ENCODE measurements at places on chromosomes 2 and 18.

DNA sequence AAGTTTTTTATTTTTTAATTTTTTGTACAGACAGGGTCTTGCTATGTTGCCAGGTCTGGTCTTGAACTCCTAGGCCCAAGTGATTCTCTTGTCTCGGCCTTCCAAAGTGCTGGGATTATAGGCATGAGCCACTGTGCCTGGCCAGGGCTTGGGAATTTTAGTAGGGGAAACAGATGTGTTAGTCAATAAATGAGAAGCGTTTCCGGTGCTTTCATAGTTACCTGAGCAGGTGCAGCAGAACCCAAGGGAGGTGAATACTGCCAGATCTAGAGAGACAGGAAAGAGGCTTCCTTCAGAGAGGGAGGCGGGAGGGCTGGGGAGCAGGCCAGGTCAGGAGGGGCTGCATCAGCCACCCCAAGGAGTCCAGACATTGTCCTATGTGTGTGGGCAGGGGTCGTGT lies 30.5 kb upstream of the IMPA2 start:
- DNase-seq: no peak

- no peak for DNase-seq
These were observed 739.5 kb upstream of the SALL3 start for GRCh38 chr18:78240101-78240500.

- DNase-seq: no peak
These were observed 56.4 kb downstream of the ZFP36L2 start for GRCh38 chr2:43169987-43170386.

DNA sequence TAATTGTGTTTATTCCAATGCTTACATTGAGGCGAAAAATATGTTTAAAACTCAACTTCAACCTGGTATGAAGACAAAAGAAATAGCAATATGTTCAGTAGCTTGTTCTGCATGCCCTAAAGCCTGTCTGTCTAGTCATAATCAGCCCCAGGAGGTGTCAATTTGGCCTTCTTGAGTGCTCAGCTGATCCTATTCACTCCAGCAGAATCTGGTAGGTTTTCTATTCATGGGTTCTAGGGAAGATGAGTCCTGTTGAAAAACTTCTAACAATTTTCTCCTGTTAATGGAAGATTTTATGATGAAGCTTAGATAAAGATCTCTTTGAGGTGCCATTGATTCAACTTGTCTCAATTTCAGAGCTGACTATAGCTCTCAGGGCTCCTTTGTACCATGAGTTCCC lies 402.0 kb upstream of the UBE2E3 start:
- no peak for DNase-seq

DNA sequence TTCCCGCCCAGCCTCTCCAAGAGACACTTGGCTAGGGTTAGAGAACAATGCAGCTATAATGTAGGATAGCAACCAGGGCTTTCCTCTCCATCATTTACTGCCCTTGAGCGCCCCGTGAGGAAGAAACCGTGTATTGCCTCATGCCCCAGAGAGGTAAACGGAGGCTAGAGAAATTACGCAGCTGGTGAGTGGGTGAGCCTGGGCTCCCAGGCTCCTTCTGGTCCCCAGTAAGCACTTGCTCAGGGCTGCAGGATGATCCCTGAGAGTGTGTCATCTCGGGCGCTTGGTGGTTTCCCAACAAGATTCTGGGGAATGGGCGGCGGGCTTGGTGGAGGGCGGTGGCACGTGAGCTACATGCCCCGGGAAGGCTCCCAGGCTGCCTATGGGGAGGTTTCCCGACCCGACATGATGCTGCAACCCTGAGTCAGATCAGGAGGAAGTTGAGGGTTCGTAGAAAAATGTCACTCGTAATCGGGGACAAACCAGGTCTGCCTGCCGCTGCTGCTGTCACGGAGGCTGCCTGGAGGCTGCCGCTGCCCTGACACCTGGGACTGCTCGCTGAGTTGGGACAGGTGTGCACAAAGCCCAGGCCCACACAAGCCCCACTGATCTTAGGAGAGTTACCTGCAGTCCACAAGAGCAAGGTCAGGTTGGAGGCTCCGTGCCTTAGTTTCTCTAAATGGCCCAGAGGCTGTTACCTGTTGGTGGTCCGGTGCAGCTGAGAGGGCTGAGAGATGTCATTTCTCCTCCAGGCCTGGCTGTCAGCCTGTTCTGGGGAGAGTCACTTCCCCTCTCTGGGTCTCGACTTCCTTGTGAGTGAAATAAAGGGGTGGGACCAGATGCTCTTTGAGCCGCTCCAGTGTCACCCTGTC lies at the start of gene GPR55:
Gene GPR55, minus strand, starts transcription at position 773 of the 872 bp plus-strand sequence. CDS start 14,280 bp downstream, outside the sequence.
- DNase-seq: no peak

DNA sequence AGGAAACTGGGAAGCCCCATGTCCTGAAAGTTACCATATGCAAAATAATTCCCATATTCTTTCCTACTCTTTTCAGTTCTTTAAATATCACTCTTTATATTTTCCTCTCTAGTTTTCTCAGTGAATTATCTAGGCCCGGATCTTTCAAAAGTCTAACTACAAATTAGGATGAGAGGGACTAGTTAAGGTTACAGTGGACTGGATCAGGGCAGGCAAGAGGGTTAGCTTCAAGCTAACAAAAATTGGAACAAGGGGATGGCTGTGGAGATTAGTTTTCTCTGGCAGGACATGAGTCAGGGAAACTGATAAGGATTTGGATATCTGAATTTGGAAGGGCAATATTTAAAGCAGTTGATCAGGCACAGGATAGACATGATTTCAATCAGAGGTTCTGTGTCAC lies 30.4 kb upstream of the BBS5 start:
- no peak for DNase-seq

DNA sequence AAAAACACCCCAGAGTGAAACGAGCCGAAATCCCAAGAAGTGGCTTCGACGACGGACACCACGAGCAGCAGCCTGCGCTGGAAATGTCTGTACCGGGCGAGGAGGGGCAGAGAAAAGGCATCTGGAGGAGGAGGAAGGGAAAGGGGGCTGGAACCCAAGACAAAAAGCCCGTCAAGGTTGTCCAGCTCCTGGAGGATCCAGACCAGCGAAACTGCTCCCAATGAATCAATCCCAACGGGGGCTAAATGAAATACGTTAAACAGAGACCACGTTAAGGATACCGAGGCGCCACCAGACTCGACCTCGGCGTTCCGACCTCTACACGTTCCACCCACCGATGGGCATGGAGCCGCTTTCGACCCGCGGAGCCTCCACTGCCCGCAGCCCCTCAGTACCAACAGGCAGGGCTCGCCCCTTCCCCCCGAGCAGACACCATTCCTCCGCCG lies 400 bp downstream of the CCDC88A start:
- peak; percentile 54 for DNase-seq

GRCh38 chr2:175152242-175152641 lies 15.8 kb downstream of the ATF2 start:
- no peak for DNase-seq

DNA sequence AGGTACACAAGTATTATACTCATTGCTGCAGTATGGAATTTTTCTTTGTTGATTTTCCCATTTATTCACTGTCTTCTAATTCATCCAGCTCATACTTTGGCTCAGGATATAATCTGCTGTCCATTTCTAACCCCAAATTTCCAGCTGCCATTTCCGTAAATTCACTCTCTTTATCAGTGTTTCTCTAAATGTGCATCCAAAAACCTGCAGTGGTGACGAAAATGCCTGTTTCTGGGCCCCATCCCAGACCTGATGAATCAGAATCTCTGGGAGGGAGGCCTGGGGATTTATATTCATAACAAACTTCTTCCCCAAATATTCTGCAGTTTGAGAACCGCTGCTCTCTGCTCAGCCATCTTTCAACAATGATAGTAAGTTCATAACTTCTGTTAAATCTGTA lies 86.6 kb downstream of the VWC2L start:
- DNase-seq: no peak

DNA sequence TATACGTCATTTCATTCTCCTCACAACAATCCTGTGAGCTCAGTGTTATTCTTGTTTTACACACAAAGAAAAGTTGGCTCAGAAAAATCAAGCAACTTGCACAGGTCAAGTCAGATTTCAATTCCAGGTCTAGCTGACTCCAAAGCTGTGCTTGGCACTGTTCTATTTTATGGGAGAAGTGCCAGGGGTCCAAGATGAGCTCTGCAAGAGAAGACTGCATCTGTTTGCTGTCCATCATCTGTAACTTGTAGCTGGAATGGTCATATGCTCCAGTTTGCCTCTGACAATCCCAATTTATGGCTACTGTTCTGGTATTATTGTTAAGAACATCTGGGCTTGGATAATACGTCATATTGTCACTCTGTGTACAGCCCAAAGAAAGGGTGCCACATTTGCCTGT lies 28.9 kb downstream of the KCNF1 start:
- no peak for DNase-seq

DNA sequence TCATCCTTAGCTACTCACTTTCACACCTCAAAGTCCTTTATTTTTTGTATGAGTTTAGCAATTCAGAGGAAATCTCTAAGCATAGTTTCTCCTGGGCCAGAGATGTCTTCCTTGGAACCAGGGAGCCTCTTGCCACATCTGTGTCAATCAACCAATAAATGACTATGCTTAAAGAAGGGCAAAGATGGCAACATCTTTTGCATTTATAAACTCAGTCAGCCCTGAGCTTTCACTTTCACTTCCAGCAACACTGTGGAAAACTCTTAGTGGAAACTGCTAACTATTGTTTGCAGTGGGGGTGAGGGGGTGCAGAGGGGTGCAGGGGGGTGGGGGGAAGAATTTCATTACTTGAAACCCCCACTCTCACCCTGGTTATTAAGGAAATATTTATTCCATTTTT lies 3.4 kb downstream of the ACVR1C start:
- no peak for DNase-seq

- no peak for DNase-seq
These were observed 236.1 kb downstream of the CDH20 start for GRCh38 chr18:61569176-61569892.

- DNase-seq: no peak
These were observed 42.3 kb upstream of the MYO1B start for GRCh38 chr2:191202881-191203397.

- DNase-seq: peak; percentile 98
These were observed 60.9 kb upstream of the MMADHC start for GRCh38 chr2:149648282-149649030.

DNA sequence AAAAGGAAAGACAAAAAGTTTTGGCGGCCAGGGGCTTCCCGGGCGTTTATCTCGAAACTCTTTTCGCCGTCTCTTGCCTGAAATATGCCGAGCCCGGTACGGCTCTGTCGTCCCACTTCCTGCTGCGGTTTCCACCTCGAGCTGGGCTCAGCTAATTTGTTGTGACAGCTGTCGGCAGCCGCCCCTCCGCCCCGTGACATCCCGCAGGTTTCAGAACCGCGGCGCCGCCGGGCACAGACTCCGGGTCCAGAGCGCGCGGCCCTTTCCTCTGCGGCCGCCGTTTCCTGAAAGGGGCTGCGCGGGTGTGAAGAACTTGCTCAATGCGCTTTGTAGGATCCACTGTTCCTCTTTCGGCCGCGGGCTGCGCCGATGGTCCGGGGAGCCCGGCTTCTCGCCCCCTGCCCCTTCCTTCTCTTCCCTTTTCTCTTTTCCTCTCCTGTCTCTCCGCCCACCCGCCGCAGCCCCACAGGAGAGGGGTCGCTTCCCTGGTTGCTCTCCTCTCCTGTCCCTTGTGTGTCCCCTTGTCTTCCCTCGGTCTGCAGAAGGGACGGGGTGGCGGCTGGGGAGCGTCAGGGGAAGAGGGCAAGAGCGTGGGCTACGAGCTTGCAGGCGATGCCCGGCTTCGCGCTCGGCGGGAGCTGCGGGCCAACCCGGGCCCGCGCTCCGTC lies 648 bp downstream of the ARID5A start:
- DNase-seq: peak; percentile 54

- DNase-seq: no peak
These were observed 79.3 kb downstream of the ABI2 start for GRCh38 chr2:203407496-203407895.

DNA sequence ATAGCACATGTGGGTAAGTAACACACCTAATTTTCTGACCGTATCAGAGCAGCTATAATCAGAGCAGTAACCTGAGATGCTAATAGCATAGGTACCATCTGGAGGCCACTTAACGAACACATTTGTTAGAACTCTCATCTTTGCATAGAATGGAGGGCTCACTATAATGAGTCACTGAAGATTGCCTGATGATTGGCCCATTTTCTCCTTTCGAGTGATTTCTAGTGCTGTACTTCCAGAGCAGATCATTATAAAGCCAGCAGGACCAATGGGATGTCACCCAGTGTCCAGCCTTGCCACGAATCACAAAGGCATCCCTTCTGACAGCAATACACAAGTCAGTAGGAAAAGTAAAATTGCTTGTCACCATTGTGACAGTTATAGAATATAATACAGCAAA lies 81.7 kb upstream of the REV1 start:
- no peak for DNase-seq

DNA sequence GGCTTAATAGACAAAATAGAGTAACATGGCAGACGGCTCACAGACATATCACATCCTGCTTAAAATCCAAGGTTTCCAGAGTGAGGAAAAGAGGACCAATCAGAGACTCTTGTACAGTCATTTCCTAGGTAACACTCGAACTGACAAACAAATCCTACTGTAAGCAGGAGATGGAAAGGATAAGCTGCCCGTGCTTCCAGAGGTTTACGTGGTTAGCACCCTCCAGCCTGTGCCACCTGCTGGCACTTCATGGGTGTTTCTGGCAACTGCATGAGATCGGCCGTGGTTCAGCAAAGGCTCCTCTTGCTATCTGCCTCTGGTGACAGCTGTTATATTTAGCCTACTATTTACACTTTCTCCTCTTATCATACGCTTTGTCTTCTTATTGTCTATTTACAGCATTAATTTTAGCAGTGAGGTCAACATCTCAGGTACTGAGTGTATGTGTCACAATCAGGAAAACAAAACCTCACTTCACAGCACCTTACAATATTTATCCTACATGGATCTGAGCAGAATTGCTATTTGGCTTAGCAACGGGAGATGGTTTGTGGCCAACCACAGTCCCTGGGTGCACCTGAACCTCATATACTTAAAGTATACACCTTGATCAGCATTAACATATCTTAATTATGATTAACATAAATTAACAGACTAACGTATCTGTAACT lies 226.9 kb downstream of the TMEM163 start:
- no peak for DNase-seq

DNA sequence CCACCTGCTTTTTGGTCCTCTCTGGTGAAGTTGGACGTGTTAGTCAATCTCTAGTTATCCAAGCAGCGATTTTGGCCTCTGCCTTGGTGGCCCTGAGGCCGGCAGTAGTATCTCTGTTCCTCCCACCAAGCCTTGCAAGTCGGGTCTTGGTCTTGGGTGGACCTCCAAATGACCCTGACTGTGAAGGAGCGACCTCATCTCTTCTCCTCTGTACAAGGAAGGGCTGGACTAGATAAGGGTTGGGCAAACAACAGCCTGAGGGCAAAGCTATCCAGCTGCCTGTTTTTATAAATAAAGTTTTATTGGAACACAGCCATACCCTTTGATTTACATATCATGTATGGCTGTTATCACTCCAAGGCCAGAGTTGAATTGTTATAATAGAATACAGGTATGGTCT lies 74.6 kb upstream of the FOSL2 start:
- no peak for DNase-seq

- no peak for DNase-seq
These were observed 276.1 kb upstream of the SIX2 start for GRCh38 chr2:45285311-45285710.
